ENCODE measurements at places on chromosomes 5 and 9.
A peak's percentile ranks its signal among the peaks of the same experiment; 100 is the strongest.

GRCh38 chr5:176959051-176959450 lies 47.5 kb downstream of the UIMC1 start:
- DNase-seq, result no peak

DNA sequence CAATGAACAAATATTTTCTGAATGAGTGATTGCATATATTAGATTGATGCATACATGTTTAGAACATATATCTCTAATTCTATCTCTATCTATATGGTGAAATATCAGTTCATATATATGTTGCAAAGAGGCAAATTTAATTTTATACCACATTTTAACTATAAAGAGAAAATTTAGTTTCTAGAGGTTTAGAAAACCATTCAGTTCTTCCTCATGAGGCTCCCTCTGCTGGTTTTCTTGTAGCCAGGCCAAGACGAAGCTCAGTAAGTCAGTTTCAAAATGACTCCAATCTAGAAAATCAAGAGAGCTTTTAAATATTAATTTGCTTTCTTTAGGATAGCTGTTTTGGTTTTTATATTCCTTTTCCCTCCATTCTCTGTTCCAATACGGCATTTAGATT lies 312.1 kb downstream of the TMEM232 start:
- DNase-seq, result no peak

DNA sequence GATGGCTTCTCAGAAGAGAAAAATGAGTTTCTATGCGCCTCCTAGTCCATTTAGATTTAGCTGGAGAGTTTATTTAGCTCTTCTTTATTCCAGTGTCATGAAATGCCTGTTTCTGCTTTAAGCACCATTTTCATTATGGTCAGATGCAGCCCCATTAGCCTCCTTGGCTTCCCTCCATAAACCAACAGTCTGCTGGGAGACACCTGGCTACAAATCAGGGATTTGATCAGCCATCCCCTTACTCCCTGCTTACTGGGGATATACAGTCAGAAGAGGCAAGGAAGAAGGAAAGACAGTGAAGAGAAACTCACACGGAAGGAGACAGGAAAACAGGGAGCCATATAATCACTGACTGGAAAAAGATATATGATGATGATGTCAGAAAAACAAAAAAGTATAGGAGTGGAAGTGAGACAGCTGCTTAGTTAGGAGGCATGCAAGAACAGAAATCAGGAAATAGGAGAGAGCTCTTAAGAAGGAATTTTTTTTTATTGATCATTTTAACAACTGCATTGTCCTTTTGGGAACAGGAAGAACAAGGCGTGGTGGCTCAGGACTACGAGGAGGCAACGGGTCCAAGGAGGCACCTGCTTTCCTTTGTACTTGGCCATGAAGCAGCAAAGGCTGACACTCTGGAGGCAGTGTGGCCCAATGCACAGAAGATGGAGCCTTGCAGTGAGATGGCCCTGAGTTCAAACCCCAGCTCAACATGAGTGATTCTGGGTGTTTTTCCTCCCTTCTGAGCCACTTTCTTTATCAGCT lies 56.1 kb downstream of the MED27 start:
- no peak for DNase-seq

- DNase-seq, result no peak
Observed at GRCh38 chr5:140965905-140966292, 377 bp upstream of the PCDHAC2 start.

DNA sequence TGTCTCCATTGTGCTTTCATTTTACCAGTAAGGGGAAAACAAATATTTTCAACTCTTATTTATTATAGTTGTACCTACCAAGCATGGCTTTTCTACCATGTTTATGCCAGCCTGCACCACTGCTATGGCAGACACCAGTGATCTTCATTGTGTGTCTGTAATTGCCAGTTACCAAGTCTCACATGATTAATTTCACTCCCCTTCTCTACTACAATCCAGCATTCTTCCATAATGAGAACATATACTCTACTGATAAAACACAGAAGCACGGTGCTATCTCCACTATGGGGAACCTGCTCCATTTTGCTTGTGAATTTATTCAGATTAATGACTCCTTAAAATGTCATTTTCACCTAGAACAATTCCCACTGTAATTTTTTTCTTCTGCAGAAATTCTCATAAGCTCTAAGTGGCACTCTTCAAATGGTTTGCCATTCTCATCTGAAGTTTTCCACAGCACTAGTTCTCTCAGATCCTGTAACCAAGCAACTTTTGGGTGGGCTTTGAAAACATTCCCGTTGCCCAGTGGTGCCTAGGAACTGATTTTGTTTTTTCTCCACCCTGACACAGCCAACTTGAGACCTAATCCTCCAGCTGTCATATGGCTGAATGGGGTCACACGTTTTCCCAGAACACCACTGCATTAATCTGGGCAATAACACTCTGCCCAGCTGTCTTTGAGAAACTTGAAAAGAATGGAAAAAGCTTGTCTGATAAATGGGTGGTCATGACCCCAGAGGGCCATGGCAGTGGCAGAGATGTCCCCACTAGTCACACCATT lies 222.7 kb upstream of the RASEF start:
- DNase-seq, result no peak

DNA sequence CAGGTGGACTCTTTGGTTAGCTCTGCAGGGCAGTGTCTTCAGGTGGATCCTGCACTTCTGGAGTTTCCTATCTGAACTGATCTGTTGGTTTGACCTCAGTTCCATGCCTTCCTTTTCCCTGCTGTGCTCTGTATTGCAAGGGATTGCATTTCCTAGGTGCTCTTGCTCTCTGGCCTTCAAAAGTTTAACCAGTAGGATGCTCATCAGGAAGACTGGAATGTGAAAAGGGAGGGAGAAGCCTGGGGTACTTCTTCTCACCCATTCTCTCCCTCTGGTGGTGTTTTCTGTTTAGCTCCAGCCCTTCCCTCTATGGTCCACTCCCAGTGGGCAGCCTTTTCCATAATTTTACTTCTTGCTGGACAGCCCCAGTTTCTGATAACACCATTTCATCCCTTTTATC lies 78.5 kb downstream of the ZNF618 start:
- no peak for DNase-seq

DNA sequence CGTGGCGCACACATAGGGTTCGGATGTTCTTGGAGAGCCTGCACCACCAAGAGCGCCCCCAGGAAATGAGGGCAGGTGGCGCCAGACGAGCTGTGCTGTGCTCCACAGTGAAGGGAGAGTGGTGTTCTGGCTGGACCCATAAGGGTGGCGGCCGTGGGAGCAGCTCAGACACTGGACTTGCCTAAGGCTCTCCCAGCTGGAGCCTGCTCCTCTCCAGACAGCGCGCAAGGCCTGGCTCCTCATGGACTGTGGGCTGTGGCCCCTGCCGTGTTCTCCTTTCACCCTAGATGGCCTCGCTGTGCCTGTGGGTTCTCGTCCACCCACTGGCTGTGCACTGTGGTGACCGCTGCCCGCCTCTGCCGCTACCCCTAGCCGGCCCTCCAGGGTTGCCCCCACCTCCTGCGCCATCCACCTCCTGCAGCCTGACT lies 92.9 kb downstream of the EHMT1 start:
- no peak for DNase-seq

DNA sequence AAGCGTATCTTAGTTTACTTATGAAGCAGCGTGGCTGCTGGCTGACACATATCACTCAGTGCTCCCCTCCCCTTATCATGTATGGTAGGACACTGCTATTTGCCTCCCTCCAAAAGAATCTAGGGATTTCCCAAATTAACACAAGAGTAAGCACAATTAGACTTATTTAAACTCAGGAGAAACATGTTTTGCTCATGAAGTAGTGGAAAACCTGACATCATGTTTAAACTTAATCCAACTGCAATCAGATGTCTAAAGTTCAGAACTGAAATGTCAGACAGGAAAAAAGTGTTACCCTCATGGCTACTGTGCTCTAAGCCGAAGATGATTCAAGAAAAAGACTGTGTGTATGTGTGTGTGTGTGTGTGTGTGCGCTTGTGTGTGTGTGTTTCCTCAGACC lies 324.1 kb upstream of the TNC start:
- no peak for DNase-seq

DNA sequence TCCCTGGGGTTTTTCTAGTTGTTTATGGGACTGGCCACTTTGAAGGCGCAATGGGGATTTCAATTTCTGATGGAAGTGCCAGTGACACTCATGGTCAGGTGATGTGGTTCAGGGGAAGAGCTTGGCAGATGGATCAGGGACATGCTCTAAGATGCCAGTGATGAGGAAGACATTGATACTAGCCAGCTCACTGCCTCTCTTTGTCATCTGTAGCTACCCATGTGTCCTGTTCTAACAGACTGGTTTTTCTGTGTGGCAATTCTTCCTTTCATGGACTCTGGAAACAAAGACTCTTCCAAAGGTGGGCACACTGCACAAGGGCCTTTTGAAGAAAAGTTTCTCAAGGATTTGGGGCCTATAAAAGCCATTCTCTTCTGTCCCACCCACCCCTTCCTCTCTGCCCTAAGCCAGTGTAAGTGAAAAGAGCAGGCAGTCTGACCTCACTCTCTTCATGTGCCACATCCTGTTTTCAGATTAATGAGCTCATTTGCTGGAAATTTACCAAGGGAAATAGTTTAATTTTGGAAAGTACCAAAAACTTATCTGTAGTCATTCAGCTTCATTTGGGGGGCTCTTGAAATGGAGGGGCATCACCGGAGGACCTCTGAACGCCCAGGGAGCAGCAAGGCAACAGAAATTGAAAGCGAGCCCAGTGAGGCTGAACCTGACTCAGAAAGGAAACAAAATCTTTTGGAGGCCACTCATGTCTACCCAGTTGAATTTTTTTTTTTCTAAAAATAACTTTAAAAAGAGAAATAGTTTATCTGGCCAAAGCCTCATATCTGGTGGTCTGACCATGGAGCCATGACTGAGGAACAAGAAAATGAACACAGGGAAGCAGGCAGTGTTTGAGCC lies 4.9 kb upstream of the TRAF1 start:
- DNase-seq, result peak; percentile 44

GRCh38 chr5:93600409-93601070 lies 17.5 kb downstream of the NR2F1 start:
- DNase-seq, result no peak

GRCh38 chr5:31783086-31783645 lies 144.2 kb downstream of the PDZD2 start:
- no peak for DNase-seq

DNA sequence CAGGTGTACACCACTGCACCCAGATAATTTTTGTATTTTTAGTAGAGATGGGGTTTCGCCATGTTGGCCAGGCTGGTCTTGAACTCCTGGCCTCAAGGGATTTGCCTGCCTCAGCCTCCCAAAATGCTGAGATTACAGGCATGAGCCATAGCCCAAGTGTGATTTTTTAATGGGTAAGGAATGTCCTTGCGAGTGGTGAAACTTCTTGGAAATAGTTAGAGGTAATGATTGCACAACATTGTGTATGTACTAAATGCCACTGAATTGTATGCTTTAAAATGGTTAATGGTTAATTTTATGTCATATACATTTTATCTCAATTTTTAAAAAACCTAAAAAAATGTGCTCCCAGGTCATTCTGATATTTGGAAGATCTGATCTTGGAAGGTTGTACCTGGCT lies 59.9 kb upstream of the IL6ST start:
- DNase-seq, result no peak

GRCh38 chr5:72194846-72195245 lies 87.6 kb downstream of the MAP1B start:
- no peak for DNase-seq

DNA sequence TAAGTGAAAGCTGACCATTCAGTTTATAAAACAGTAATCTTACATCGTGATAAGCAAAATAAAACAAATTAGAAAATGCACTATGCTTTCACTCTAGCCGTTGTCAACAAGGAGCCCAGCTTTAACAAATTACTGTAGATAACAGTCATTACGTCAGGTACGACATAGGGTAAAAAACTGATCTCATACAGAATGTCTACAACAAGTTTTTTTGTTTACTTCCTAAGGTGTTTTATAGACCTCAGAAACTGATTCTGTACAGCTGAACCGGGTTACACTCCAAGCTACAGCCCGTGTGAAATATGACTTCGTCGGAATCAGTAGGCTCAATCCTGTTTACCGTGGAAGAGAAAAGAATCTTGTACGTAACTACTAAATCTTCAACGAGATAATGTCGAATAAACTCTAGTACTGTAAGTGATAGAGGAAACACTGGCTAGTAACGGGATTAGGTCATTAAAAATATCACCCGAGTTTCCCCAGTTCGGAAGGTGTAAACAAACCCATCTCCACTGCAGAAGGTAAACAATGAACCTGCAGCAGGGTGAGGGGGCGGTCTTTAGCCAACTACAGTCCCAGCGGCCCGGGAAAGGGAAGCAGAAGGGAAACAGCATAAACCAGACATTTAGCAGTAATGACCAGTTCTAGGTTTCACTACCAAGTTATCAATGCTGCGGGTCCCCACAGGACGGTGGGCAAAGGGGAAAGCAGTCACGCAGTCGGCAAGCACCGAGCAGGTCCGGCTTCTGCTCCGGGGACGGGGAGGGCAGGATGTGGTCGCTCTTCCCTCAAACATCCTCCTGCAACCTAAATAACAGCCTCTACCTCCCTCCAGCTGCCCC lies 1.1 kb downstream of the RICTOR start:
- DNase-seq, result peak; percentile 6

DNA sequence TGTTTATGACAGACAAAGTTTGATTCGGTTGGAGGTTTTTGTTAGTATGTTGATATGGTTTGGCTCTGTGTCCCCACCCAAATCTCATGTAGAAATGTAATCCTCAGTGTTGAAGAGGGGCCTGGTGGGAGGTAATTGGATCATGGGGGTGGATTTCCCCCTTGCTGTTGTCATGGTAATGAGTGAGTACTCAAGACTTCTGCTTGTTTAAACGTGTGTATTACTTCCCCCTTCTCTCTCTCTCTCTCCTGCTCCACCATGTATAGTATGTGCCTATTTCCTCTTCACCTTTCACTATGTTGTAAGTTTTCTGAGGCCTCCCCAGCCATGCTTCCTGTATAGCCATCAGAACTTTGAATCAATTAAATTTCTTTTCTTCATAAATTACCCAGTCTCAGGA lies 415.1 kb downstream of the HCN1 start:
- DNase-seq, result no peak

DNA sequence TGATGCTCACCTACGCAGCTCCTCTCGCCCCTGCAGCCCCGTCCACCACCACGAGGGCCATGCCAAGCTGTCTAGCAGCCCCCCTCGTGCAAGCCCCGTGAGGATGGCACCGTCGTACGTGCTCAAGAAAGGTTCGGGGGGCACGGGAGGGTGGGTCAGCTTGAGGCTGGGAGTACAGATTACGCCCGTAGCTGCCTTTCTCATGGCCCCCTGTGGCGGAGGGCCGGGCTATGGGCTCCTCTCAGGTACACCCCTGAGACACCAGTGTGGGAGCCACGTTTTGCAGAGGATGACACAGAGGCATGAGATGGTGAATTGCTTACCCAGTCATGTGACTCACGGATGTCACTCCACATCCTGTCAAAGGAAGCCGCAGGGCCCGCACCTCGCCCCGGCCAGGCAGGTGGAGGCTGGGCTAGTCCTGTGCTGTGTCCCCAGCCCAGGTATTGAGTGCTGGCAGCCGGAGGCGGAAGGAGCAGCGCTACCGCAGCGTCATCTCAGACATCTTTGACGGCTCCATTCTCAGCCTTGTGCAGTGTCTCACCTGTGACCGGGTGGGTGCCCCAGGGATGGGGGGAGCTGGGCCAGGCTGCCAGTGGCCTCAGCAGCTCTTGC lies 33.7 kb downstream of the USP20 start:
- DNase-seq, result peak; percentile 72

GRCh38 chr5:84430863-84431663 lies 46.4 kb upstream of the EDIL3 start:
- DNase-seq, result no peak
